ENCODE measurements at places on chromosomes 7 and 10. TPM values are rescaled to one million over a fixed set of nuclear protein-coding genes. Genes with fewer than 3 reads are reported as not detected.

- peaks cover 21% of the 10 kb centered on the region for H3K4me1 ChIP-seq
- H3K27ac ChIP-seq = peak overlapping the region; percentile 99
- peak overlapping the region; percentile 71 for H3K4me3 ChIP-seq
- peak; percentile 59 for DNase-seq
- no peaks in the 10 kb centered on the region for H3K27me3 ChIP-seq
- H3K36me3 ChIP-seq = no peaks in the 10 kb centered on the region
Measured at GRCh38 chr10:86968994-86969355, 693 bp downstream of the ADIRF start.

- no peaks in the 10 kb centered on the region for H3K27me3 ChIP-seq
- H3K27ac ChIP-seq = no peak overlapping the region
- peaks cover 5% of the 10 kb centered on the region for H3K4me1 ChIP-seq
Measured at GRCh38 chr7:127798023-127798422, 146.0 kb downstream of the SND1 start.

- H3K27ac ChIP-seq = no peak overlapping the region
- no peak for DNase-seq
- no peaks in the 10 kb centered on the region for H3K27me3 ChIP-seq
- H3K36me3 ChIP-seq = no peaks in the 10 kb centered on the region
- H3K4me1 ChIP-seq = no peaks in the 10 kb centered on the region
Measured at GRCh38 chr7:68707159-68707558, 891.1 kb upstream of the AUTS2 start.

The SRPK2 gene
- 50.0 TPM for total RNA-seq

Data from ovary (tissue), 10 donors.